Hematopoietic multipotent progenitor cell treated with erythropoietin and hydrocortisone succinate and interleukin-3 and kit ligand, for 4 days (in vitro differentiated cells): ENCODE measurements at places on chromosomes 1 and 21.

DNA sequence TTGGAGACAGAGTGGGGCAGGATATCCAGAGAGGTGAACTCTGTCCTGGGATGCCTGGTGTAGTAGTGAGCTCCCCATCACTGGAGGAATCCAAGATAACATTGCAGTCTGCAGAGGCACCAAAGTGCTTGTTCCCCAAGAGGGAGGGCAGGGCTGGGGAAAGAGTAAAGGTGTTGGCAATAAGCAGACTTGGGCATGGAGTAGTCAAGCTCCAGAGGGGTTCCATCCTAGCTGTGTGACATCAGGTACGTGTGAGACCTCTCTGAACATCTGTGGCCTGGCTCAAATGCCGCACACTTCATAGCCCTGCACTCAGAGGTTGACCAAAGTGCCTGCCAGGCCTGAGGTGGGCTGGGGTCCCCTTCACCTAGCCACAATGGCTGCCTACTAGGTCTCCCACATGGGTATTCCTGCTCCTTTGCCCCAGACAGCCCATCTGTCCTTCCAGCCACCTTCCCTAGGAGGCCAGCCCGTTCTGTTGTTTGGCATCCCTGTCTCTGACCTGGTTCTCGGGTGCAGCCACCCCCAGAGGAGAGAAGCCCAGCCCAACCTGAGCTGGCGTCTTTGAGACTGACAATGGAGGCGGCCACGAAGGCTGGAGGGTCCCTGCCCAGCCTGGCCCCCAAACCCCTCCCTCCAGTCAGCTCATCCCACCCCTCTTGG lies 2.8 kb upstream of the ARF1 start:
- DNase-seq: no peak

GRCh38 chr1:43570715-43571114 lies 40.0 kb downstream of the PTPRF start:
- DNase-seq: no peak

DNA sequence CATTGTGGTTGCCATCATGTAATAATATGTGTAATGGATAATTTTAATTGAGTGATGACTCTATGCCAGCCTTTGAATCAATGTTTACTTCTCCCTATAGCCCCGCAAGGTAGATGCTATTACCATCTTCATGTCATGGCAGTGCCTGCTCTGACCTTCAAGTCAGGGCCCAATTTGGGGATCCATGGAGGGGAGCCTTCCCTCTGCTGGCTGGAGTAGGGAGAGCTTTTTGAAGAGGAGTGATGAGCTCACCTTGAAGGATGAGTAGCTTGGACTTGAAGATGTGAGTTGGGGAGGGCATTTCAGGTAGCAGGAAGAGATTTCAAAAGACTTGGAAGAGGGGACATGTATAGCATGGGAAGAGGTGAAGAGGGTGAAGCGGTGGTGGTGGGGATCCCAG lies 189.2 kb downstream of the FOXD2 start:
- no peak for DNase-seq

GRCh38 chr1:8712413-8713231 lies 104.8 kb downstream of the RERE start:
- DNase-seq: peak; percentile 77

GRCh38 chr1:29706936-29707335 lies 470.6 kb downstream of the PTPRU start:
- peak; percentile 70 for DNase-seq

GRCh38 chr21:42532466-42533181 lies 19.0 kb downstream of the SLC37A1 start:
- DNase-seq: peak; percentile 41

DNA sequence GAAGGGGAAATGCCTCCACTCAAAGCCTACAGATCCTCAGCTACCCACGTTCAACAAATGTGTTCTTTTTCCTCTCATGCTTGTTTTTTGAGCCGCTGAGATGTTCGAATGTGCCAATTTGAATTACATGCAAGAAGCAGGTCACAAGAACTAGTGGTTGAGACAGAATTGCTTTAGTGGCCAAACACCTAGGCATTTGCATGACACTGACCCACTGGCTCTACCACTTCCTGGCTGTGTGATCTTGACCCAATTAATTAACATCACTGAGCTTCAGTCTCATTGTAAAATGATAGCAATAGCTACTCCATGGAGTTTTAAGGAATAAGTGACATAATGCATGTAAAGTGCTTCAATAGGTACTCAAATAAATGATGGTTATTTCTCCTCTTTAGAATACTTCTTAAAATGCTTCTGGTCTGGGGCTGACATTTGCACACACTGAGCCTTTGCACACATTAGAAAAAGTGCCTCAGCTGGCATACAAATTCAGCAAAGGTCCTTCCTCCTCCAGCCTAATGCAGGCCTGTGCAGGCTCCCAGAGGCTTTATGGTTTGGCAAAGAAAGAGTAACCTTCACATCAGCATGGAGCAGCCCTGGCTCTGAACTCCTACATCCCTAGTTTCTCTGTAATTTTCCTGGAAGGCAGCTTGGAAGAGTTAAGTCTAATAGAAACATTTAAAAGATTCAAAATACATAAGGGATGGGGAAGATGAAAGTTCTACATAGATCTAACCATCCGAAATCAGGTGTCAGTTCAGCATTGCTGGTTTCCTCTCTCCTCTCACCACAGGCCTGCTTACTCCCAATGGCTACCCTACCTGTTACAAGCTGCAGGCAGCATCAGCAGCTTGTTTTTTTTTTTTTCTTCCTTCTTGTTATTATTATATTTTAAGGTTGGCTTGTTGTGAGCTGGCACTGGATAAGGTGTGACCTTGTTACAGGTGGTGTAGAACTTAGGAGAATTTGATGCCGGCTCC lies 107.4 kb downstream of the TBX19 start:
- no peak for DNase-seq

DNA sequence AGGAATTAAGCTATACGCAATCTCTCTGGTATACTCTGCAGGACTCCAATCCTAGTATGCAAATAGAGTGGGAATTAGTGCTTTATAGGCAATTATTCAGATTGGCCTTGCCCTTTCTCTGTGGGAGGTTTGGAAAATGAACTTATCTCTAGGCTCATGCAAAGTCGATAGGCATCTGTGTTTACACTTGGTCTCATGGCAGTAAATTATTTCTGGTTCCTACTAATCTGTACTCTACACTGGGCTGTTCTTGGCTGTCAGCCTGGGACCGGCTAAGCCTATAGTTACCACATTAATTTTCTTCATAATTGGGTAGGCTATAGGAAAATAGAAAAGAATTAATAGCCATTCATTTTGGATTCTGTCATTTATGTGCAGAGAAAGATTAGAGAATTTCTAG lies 544.6 kb downstream of the AMY1C start:
- peak; percentile 1 for DNase-seq

- DNase-seq: no peak
Observed at GRCh38 chr1:170182442-170182841, 36.7 kb downstream of the NTMT2 start.

GRCh38 chr1:87113313-87113712 lies 198.9 kb downstream of the HS2ST1 start:
- DNase-seq: no peak

DNA sequence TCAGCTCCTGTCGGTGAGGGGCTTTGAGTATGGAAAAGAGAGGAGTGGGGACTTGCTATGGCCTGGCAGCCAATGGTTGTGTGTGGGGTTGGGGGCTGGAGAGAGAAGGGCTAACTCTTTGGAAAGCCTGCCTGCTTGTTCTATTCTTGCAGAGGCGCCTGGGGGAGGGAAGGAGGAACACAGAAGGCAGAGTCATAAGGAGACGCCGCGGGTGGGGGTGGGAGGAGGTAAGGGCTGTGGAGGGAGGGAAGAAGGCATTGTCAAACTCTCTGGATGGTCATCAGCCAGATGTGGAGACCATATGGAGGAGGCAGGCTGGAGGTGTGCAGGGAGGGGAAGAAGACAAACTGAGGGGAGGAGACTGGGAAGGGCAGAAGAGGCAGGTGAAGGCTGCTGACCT lies 70.0 kb downstream of the PLXNA2 start:
- peak; percentile 15 for DNase-seq

DNA sequence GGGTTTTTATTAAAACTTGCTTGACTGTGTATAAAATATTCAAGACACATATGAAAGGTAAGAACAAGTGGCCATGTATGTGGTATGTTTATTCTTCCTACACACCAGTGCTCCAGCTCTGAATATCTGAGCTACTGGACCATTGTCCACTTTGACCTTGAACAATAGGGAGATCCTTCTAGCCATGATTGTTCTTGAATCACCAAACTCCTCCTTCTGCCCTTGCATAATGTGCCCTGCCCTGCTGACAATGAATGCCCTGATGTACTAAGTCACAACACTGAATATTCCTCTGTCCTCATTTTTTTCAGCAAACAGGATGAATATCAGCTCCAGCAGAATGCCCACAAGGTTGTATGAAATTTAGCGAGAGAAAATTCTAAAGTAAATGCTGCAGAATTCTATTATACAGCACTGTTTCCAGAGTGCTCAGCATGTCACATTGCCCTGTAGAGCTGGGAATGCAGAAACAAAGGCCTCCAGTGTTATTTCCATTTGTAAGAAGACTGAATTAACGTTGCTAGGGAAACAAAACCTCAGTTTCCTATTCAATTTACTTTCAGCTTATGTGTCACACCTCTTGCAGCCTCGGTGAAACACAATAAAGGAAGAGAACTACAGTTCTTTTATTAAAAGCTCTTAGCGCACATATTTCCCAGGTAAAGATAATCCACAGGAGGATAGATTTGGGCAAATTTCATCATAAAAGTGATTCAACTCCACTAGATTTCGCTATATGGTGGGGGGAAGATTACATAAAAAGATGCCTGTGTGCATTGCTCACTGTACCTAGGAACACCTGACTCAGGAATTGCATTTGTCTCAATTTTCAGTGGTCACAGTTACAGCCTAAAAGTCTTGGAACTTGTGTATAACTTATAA lies 187.4 kb upstream of the ATP1B1 start:
- DNase-seq: no peak

DNA sequence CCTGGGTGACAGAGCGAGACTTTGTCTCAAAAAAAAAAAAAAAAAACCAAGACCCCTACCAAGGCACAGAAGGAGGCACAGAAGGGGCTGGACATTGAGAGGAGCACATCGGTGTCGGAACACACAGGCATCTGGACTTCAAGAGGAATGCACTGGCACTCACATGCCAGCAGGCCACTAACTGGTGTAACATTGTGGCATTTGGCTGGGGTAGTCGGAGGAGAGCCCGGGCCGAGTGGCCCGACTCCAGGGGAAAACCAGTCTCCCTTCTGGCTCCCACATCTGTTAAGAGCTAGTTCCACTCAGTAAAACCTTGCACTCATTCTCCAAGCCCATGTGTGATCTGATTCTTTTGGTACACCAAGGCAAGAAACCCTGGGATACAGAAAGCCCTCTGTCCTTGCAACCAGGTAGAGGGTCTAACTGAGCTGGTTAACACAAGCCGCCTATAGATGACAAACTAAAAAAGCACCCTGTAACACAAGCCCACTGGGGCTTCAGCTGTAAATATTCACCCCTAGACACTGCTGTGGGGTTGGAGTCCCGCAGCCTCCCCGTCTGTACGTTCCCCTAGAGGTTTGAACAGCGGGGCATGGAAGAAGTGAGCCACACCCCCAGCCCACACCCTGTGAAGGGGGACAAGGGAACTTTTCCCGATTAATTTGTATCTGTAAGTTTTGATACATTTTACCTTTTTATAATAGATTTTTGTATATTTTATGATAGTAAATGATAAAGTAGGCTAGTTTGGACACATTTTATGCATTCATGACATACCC lies 17.2 kb upstream of the AKIRIN1 start:
- no peak for DNase-seq

GRCh38 chr1:43493661-43494450 lies 36.8 kb upstream of the PTPRF start:
- DNase-seq: no peak

GRCh38 chr1:113949007-113949406 lies 19.9 kb downstream of the HIPK1 start:
- peak; percentile 62 for DNase-seq

- DNase-seq: no peak
Observed at GRCh38 chr1:246160905-246161304, 346.2 kb downstream of the SMYD3 start.

DNA sequence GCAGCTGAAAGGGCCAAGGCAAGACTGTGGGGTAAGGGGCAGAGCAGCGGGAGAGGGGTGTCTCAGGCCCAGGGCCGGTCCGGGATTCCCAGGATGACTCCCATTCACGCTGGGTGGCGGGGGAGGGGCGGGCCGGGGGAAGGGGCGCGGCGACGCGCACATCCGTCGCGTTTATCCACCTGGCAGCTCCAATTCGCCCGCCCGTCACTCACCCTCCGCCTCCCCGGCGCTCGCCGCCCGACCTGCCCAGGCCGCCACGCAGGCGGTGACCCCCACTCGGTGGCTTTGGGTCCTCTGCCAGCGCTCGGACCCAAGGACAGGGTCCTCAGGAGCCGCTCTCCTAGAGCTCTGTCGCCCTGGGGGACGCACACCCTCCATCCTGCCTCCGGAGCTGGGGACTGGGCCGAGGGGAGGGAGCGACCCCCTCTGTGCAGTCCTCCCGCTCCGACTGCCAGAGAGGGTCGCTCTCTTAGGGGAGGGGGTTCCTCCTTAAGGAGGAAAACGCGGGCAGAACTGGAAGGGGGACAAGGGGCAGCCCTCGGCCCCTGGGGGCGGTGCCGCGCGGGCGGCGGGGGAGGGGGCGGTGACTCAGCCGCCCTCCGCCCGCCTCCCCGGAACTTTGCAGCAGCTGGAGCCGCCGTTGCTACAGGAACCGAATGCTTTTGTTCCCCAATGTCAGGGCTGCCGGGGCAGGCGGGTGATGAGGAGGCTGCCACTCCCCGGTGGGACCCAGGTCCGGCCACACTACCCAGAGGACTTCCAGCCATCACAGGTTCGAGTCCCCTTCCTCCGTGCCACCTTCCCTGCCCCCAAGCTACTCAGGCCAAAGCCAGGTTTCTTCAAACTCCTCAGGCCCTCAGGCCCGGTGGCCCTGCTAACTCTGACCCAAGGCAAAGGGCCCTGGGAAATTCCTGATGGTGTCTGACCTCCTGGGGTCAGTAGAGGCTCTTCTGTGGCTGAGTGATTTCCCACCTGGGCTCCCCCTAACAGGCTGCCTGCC lies 3.4 kb downstream of the ADGRB2 start:
- DNase-seq: peak; percentile 68

DNA sequence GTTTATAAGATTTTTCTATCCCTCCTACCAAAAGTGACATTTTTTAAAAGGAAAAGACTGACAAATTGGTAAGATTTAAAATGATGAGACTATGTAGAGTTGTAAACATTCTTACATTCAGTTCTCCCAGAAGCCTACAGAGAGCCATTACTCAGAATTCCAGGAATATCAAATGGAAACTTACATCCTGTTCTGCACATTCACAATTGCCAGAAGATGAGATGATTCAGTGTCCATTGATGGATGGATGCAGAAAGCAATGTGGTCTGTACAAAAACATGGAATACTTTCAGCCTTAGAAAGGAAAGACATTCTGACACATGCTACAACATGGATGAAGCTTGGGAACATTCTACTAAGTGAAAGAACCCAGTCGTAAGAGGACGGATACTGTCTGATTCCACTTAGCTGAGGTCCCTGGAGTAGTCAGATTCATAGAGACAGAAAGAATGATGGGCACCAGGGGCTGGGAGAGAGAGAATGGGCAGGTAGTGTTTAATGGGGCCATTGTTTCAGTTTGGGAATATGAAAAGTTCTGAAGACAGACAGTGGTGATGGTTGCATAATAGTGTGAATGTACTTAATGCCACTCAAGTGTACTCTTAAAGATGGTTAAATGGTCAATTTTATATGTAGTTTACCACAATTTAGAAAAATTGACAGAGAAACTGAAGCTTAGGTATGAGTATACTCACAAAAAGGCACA lies 16.6 kb downstream of the MX1 start:
- DNase-seq: no peak

GRCh38 chr1:53430261-53430660 lies 28.9 kb upstream of the DMRTB1 start:
- DNase-seq: no peak

- peak; percentile 28 for DNase-seq
Observed at GRCh38 chr1:218346391-218347204, 1.5 kb downstream of the TGFB2 start.
